Left lung (tissue), 14 donors: ENCODE measurements at places on chromosomes 1 and 21. TPM values are rescaled to one million over a fixed set of nuclear protein-coding genes. Genes with fewer than 3 reads are reported as not detected.

ACTA1 gene
- total RNA-seq: 0.52 TPM

CMPK1 gene
- 128 TPM for total RNA-seq

L1TD1 gene
- total RNA-seq: 1.3 TPM

DENND2D gene
- 56.6 TPM for total RNA-seq

- H3K36me3 ChIP-seq: no peaks in the 10 kb centered on the region
- no peak overlapping the region for H3K4me3 ChIP-seq
- no peak for DNase-seq
- no peaks in the 10 kb centered on the region for H3K4me1 ChIP-seq
- no peaks in the 10 kb centered on the region for H3K27me3 ChIP-seq
- H3K27ac ChIP-seq: no peak overlapping the region
Observed at GRCh38 chr21:38619992-38620479, 121.8 kb upstream of the ERG start.

GRCh38 chr1:111882559-111882958 lies 106.9 kb downstream of the KCND3 start:
- H3K4me3 ChIP-seq: no peak overlapping the region
- H3K27me3 ChIP-seq: no peaks in the 10 kb centered on the region
- DNase-seq: no peak
- no peaks in the 10 kb centered on the region for H3K36me3 ChIP-seq

DNA sequence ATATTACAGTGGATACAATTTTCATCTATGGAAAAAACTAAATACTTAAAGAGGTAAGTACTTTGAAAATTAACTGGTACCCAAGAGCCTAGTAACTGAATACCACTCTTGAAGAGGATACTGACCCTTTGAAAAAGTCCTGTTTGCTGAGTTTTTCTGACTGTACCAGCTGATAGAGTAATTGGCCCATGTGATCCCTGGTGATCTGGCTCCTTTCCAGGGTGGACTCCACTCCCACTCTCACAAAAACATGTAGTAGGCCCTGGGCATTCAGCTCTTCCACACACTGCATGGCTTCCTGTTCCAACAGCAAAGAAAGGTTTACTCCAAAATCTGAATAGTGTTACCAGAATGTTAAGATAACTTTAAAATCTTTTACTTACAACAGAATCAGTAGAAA lies 53.6 kb upstream of the HP1BP3 start:
- H3K36me3 ChIP-seq: peaks cover 50% of the 10 kb centered on the region
- H3K27ac ChIP-seq: no peak overlapping the region
- no peak overlapping the region for H3K4me3 ChIP-seq
- no peak for DNase-seq

- H3K36me3 ChIP-seq: no peaks in the 10 kb centered on the region
- no peak overlapping the region for H3K4me3 ChIP-seq
- no peak overlapping the region for H3K27ac ChIP-seq
- no peak for DNase-seq
- H3K4me1 ChIP-seq: no peaks in the 10 kb centered on the region
- no peaks in the 10 kb centered on the region for H3K27me3 ChIP-seq
Observed at GRCh38 chr21:14452727-14453241, 69.8 kb upstream of the HSPA13 start.

DNA sequence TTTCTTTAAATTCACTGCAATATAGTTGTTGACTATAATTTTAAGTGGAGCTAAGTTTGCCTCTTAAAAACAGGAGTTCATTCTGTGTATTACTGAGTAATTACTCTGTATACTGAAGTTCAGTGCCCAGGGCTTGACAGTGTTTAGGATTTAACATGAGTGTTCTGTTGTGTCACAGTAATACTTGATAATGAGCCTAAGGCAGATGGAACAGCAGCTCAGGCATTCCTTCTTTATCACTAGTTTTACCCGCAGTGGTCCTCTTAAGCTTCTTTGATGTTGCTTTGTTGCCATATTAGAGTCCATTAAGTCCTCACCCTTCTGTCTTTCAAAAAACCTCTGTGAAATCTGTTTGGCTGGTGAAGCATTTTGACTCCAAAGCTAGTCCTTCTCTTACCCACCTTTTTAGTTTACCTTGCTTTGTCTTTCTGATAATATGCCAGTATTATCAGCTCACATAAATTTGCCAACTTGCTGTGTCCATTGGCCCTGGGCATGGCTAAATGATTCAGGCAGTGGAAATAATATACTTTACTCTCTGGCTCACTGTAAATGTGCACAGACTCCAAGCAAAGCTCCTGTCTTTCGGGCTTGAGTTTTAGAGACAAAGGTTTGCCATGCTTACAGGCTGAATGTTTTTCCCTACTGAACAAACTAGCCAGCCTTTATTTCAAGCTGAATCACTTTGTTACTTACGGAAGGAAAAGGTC lies 17.7 kb downstream of the HIPK1 start:
- no peaks in the 10 kb centered on the region for H3K27me3 ChIP-seq
- no peak overlapping the region for H3K4me3 ChIP-seq
- H3K4me1 ChIP-seq: peaks cover 26% of the 10 kb centered on the region
- DNase-seq: no peak
- no peaks in the 10 kb centered on the region for H3K36me3 ChIP-seq

DNA sequence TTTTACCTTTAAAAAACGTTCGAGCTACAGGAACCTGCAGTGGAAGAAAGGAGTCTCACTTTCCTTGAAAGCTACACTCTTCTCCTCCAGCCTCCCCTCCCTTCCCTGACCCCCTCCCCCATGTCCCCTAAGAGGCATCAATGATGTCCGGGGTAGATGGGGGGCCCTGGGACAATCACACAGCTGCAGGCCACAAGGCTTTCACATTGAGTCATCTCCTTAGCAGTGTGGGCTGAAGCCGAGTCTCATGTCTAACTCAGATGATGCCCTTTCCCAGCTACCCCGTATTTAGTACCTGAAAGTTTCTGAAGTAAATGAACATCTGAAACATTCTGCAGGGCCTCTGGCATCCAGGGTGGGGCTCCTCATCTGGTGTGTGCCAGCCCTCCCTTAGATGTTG lies 6.3 kb upstream of the GPR25 start:
- DNase-seq: no peak
- H3K4me3 ChIP-seq: no peak overlapping the region
- no peak overlapping the region for H3K27ac ChIP-seq
- no peaks in the 10 kb centered on the region for H3K27me3 ChIP-seq
- H3K36me3 ChIP-seq: no peaks in the 10 kb centered on the region

GRCh38 chr1:47796626-47797025 lies 200.6 kb downstream of the TRABD2B start:
- H3K36me3 ChIP-seq: no peaks in the 10 kb centered on the region
- H3K27me3 ChIP-seq: no peaks in the 10 kb centered on the region
- H3K27ac ChIP-seq: no peak overlapping the region
- H3K4me3 ChIP-seq: no peak overlapping the region
- no peaks in the 10 kb centered on the region for H3K4me1 ChIP-seq
